ENCODE measurements at places on chromosomes 1 and 21.

GRCh38 chr21:34673006-34673405 is 4.2 kb downstream of the CLIC6 start:
- peaks cover 22% of the 10 kb centered on the region for H3K4me1 ChIP-seq
- no peak for DNase-seq
- H3K4me3 ChIP-seq = no peak overlapping the region

- peak overlapping the region; percentile 80 for H3K27ac ChIP-seq
- H3K27me3 ChIP-seq = no peaks in the 10 kb centered on the region
- no peak overlapping the region for H3K4me3 ChIP-seq
Observed at GRCh38 chr1:231407547-231408396, 14.3 kb downstream of the EGLN1 start.

- no peak overlapping the region for H3K27ac ChIP-seq
- DNase-seq = no peak
- H3K4me1 ChIP-seq = no peaks in the 10 kb centered on the region
- no peaks in the 10 kb centered on the region for H3K27me3 ChIP-seq
Observed at GRCh38 chr1:25017436-25018109, 87.5 kb upstream of the RUNX3 start.

DNA sequence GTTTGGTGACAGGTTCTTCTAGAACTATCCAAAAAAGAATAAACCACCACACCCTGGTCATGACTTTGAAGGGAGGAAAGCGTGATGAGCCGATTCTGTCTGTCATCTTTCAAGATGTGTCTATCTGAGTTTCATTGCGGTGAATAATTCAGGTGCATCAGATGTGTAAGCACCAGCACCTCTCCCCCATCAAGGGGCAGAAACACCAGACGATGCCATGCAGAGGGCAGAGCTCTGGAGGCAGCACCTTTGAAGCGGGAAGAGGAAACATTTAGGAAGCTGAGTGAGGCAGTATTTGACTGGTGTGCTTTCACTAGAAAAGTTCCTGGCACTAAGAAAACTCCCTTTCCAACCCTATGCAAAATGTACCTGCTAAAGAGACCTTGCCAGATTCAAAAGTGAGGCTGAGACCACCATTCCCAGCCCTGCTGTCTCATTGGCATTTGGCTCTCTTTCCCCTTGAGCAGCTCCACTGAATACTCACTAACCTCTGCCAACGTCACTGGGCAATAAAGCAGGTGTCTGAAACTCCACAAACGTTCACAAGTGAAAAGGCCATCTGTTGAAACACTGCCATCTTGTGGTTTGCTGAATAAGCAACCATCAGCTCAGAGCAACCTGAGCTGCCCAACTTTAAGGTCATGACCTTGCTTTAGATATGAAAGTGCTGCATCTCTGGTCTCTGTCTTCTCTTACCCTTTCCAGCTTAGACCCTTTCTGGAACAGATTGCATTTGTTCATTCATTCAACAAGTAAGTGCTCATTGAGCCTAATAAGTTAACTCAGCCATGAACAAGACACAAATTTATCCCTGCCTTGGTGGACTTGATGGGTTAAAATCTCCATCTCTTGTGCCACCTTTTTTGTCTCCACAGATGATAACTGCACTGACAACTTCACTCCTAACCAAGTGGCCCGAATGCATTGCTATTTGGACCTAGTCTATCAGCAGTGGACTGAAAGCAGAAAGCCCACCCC is 228.6 kb downstream of the PAPPA2 start:
- H3K36me3 ChIP-seq = no peaks in the 10 kb centered on the region
- no peaks in the 10 kb centered on the region for H3K4me1 ChIP-seq
- H3K4me3 ChIP-seq = no peak overlapping the region
- H3K27me3 ChIP-seq = no peaks in the 10 kb centered on the region
- peak overlapping the region; percentile 75 for H3K27ac ChIP-seq

DNA sequence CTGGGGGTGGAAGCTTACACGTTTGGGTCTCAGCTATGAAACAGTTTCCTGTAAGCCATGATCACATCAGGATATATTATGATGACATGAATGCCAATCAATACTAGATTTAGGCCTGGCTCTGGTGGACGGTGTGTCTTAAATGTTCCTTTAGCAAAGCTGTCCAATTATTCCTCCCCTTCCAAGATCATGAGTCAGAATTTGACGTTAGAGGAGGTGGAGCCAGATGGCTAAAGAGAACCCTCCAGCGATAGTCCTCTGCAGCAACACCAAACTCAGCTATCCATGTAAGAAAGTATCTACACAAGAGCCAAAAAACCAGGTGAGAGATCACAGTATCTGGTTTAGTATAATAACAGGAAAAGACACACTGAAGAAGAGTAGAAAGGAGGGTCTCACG is 47.8 kb downstream of the PACC1 start:
- H3K4me1 ChIP-seq = no peaks in the 10 kb centered on the region
- H3K36me3 ChIP-seq = no peaks in the 10 kb centered on the region
- H3K27ac ChIP-seq = no peak overlapping the region
- H3K4me3 ChIP-seq = no peak overlapping the region

DNA sequence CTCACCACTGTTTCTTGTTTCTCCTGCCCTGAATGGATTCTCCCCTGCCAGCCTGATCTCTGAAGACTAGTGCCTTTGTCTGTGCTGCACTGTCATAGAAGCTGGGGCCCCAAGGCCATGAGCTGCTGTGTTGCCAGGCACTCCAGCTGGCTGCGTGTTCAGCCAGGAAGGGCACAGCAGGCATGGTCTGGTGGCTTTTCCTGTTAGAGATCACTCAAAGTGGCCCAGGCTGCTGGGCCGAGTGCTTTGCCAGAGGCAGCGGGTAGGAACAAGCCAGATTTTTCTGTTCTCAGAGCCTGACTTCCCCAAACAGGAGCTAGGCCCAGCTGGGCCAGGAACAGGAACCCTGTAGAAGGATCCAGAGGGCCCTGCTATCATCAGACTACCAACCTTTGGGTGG is 5.2 kb downstream of the ADPRS start:
- no peak overlapping the region for H3K4me3 ChIP-seq
- H3K4me1 ChIP-seq = peaks cover 10% of the 10 kb centered on the region
- H3K27me3 ChIP-seq = no peaks in the 10 kb centered on the region

GRCh38 chr1:207847116-207847515 is 63.8 kb downstream of the CD34 start:
- peak overlapping the region; percentile 79 for H3K27ac ChIP-seq
- no peak overlapping the region for H3K4me3 ChIP-seq
- H3K36me3 ChIP-seq = no peaks in the 10 kb centered on the region
- peaks cover 24% of the 10 kb centered on the region for H3K4me1 ChIP-seq
- no peak for DNase-seq

GRCh38 chr1:167439301-167439988 is 78.9 kb downstream of the CD247 start:
- H3K27me3 ChIP-seq = peaks cover 9% of the 10 kb centered on the region
- peak overlapping the region; percentile 50 for H3K4me3 ChIP-seq
- no peaks in the 10 kb centered on the region for H3K36me3 ChIP-seq

DNA sequence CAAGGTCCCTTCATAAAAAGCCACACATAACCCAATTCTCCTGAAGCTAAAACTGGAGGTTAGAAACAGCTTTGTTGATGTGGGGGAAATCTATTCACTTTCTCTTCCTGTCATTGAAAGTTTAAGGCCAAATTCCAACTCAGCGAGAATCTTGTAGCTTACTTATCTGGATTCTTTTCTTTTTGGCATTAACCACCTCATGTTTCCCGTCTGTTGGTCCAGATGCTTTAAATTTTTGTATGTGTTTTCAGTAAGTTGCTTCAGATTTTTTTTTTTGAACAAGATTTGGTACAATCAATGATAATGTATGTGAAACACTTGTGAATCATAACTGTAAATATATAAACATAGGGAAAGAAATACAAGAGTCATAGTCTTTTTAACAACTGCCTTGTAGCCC is 33.7 kb upstream of the NEK7 start:
- no peak overlapping the region for H3K4me3 ChIP-seq
- H3K36me3 ChIP-seq = no peaks in the 10 kb centered on the region
- H3K27me3 ChIP-seq = no peaks in the 10 kb centered on the region
- DNase-seq = no peak
- H3K27ac ChIP-seq = no peak overlapping the region
- peaks cover 3% of the 10 kb centered on the region for H3K4me1 ChIP-seq

- no peak for DNase-seq
- no peak overlapping the region for H3K4me3 ChIP-seq
- no peaks in the 10 kb centered on the region for H3K27me3 ChIP-seq
- no peaks in the 10 kb centered on the region for H3K36me3 ChIP-seq
- H3K4me1 ChIP-seq = no peaks in the 10 kb centered on the region
Observed at GRCh38 chr1:67582625-67583461, 102.2 kb upstream of the GADD45A start.

GRCh38 chr1:58660105-58660504 is 39.8 kb downstream of the MYSM1 start:
- H3K27me3 ChIP-seq = no peaks in the 10 kb centered on the region
- no peaks in the 10 kb centered on the region for H3K36me3 ChIP-seq
- no peak overlapping the region for H3K27ac ChIP-seq

- H3K27ac ChIP-seq = no peak overlapping the region
- H3K4me3 ChIP-seq = no peak overlapping the region
- H3K27me3 ChIP-seq = no peaks in the 10 kb centered on the region
- H3K4me1 ChIP-seq = peaks cover 24% of the 10 kb centered on the region
- H3K36me3 ChIP-seq = no peaks in the 10 kb centered on the region
Observed at GRCh38 chr1:209655411-209656231, 3.4 kb upstream of the LAMB3 start.

- H3K27me3 ChIP-seq = no peaks in the 10 kb centered on the region
- H3K4me1 ChIP-seq = no peaks in the 10 kb centered on the region
- no peak overlapping the region for H3K27ac ChIP-seq
- no peak overlapping the region for H3K4me3 ChIP-seq
Observed at GRCh38 chr1:40679165-40679953, 12.1 kb upstream of the NFYC start.

GRCh38 chr1:147821883-147822282 is 61.5 kb upstream of the GJA5 start:
- H3K4me1 ChIP-seq = no peaks in the 10 kb centered on the region
- H3K27ac ChIP-seq = no peak overlapping the region
- DNase-seq = no peak
- no peaks in the 10 kb centered on the region for H3K36me3 ChIP-seq
- no peaks in the 10 kb centered on the region for H3K27me3 ChIP-seq
- no peak overlapping the region for H3K4me3 ChIP-seq

DNA sequence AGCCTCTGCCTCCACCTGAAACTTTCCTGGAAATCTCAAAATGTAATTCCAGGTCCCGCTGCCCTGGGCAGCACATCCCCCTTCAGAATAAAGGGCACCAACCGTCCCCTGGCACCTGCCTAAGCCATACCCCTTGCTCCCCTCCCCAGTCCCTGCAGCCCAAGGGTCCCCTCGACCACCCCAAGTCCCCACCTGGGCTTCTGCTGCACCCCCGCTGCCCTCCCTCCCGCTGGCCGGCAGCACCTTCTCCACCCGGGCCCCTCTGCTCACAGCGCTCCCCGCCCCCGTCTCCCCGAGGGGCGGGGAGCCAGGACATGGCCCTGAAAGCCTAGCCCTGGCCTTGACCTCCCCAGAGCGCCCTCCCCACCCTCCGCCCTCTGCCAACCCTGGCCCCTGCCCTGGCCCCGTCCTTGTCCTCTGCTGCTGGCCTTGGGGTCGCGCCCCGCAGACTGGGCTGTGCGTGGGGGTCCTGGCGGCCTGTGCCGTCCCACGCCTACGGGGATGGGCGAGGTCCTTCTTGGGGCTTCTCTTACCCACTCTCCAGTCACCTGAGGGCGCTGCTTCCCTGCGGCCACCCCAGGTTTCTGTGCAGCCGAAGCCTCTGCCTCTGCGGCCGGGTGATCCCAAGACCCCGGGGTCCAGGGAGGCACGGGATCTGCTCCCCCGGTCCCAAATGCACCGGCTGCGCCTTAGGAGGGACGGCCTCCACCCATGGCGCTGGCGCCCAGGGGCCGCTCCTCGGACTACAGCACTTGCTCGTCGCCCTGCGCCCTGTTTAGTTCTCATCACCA is 41.7 kb downstream of the WDR4 start:
- H3K4me1 ChIP-seq = peaks cover 5% of the 10 kb centered on the region
- no peak overlapping the region for H3K27ac ChIP-seq
- H3K36me3 ChIP-seq = peaks cover 4% of the 10 kb centered on the region
- peaks cover 1% of the 10 kb centered on the region for H3K27me3 ChIP-seq

- no peak overlapping the region for H3K27ac ChIP-seq
- no peaks in the 10 kb centered on the region for H3K36me3 ChIP-seq
- H3K27me3 ChIP-seq = no peaks in the 10 kb centered on the region
- DNase-seq = no peak
Observed at GRCh38 chr1:116310180-116310579, 62.9 kb upstream of the ATP1A1 start.

- H3K4me3 ChIP-seq = peak overlapping the region; percentile 8
- no peak for DNase-seq
- peak overlapping the region; percentile 86 for H3K27ac ChIP-seq
- no peaks in the 10 kb centered on the region for H3K27me3 ChIP-seq
- H3K36me3 ChIP-seq = no peaks in the 10 kb centered on the region
Observed at GRCh38 chr1:17582124-17582774, 42.8 kb downstream of the ARHGEF10L start.

DNA sequence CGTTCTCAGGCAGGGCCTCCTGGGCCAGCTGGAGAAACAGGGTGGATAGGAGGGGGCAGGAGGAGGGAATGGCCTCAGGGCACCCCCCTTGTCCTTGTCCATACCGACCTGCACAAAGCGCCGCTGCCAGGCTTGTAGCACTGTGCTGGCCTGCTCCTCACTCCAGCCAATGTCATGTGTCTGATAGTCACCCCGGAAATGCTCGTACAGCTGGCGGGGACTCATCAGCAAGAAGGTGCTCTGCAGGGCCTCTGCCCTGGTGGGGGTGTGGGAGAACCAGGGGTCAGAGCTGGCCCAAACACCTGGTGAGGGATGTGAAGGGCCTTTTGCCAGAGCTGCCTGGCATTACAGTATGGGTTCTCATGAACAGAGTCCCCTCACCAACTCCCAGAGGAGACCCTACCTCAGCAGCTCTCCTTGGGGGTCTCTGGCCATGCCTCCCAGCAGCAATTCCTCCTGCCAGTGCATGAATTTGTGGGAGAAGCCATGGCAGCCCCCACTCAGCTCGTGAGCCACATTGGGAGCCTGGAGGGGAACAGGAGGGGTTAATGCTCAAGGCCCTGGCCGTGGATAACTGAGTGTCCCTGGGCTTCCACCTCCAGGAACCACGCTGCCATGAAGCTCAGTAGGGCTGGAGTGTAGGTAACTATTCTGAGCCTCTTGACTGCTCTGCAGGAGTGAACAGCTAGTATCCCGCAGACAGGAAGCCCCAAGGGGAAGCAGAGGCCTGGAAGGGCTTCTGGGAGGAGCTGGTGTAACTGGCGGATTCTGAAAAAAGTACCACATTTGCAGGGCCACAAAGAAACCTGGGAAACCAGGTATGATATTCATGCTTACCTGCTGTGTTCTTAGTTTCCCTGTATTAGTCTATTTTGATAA is 13.3 kb downstream of the PTCH2 start:
- no peaks in the 10 kb centered on the region for H3K27me3 ChIP-seq
- no peak for DNase-seq
- no peak overlapping the region for H3K27ac ChIP-seq
- H3K4me1 ChIP-seq = no peaks in the 10 kb centered on the region

DNA sequence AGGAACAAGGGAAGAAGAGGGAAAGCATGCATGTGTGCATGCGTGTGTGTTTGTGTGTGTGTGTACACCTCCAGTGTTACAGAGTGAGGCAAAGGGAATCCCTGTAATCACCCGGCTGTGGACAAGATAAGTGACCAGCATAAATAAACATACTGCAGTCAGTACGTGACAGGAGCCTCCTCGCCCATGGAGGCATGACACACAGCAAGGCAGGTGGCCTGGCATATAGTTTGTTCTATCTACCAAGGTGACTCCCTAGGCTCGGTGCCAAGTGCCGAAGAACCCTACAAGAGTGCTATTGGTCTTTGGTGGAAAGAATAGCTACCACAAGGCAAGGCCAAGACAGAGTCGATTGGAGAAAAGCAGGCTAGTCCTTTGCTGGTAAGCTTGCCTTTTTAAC is 31.7 kb upstream of the HEATR1 start:
- no peak overlapping the region for H3K27ac ChIP-seq
- DNase-seq = no peak
- no peaks in the 10 kb centered on the region for H3K36me3 ChIP-seq
- H3K4me3 ChIP-seq = no peak overlapping the region
- no peaks in the 10 kb centered on the region for H3K27me3 ChIP-seq

All from transverse colon (tissue), 4 donors.